ENCODE measurements at places on chromosomes 16 and 17.
A peak's percentile ranks its signal among the peaks of the same experiment; 100 is the strongest.

- DNase-seq, result no peak
Observed at GRCh38 chr17:75370286-75370915, 35.1 kb downstream of the GRB2 start.

- no peak for DNase-seq
Observed at GRCh38 chr17:73901661-73902415, 257.6 kb upstream of the SDK2 start.

DNA sequence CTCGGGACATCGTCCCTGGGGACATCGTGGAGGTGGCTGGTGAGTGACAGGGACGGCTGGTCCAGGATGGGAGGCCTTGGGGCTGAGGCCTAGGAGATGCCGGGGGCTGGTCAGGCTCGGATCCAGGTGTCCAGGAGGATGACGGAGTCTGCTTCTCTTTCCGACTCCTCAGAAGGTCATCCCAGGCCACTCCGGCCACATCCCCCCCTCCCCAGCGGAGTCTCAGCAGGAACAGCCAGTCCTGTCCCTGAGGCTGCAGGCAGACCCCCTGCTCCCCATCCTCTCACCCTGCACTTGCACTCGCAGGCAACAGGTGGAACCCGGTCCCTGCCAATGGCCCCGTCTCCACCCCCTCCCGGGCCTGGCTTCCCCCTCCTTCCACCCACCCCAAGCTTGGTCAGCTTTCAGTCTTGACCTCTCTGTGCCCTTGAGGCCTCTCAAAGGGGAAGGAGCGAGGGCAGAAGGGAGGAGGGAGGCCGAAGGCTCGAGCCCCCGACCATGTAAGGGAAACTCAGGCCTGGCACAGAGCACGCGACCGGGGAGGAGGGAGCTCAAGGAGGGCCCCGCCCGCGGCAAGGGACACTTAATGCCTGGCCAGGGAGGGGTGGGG, 4.4 kb downstream of the ATP2A1 start:
- DNase-seq, result no peak

GRCh38 chr17:80949451-80950421, 41.9 kb upstream of the CHMP6 start:
- no peak for DNase-seq

DNA sequence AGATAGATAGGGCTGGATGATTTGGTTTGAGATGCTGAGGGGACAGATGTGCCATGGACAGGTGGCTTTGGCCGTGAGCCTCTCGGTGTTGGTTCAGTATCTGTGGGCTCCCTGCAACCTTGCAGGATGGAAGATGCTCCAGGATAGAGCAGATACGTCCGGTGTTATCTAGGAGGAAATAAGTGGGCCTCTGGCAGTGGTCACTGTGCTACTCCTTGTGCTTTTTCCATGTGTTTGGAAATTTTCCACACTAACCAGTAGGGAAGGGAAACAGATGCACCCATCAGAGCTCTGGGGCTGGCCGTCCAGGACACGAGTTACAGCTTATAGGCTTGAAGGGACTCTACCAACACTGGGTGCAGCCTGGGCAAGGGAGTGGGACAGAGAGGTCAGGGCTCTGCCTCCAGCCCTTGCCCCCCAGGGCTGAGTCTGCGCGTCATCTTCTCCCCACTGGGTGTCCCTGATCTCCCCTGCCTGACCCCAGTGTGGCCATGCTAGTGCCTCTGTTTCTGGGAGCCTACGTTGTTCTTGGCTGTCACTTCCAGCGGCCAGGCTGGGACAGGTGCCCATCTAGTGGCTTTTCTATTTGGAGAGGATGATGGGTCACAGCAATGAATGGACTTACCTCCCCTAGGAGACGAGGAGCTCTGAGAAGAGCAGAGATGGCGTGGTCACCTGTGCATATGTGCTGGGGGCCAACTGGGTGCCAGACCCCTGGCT, 166.9 kb downstream of the SEC14L1 start:
- no peak for DNase-seq

DNA sequence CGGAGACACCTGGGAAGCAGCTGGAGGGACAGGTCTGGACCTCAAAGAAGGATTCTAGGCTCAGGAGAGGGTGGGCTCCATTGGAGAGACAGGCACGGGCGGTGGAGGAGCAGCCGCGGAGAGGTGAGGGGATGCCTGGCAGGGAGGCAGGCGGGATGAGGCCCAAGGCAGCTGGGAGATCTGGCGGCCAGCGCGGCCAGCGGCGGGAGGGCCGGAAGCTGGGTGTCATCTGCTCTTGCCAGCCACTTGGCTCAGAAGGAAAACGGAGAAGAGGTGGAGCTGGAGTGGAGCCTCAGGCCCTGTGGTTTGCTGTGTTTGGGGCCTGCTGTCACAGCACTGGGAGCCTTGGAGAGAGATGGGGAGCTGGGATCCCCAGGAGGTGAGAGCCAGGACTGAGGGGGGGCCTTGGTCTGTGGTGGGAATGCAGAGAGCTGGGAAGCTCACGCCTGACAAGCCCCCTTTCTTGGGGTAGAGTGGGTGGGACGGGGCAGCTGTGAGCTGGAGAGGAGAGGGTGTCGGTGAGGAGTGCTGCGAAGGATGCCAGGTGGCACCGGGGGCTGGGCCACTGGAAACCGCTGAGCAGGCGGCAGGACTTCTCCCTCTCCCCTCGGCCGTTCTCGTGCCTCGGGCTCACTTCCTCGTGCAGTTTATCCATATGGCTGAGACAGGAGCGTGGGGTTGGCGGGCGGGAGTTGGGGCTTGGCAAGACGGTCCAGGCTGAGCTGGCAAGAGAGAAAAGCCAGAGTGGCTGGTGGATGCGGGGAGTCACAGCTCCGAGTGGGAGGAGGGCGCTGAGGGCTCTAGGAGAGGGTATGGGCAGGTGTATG, 8.0 kb downstream of the TBC1D24 start:
- DNase-seq, result peak; percentile 48

- DNase-seq, result peak; percentile 29
Observed at GRCh38 chr16:51508490-51509212, 357.6 kb upstream of the SALL1 start.

DNA sequence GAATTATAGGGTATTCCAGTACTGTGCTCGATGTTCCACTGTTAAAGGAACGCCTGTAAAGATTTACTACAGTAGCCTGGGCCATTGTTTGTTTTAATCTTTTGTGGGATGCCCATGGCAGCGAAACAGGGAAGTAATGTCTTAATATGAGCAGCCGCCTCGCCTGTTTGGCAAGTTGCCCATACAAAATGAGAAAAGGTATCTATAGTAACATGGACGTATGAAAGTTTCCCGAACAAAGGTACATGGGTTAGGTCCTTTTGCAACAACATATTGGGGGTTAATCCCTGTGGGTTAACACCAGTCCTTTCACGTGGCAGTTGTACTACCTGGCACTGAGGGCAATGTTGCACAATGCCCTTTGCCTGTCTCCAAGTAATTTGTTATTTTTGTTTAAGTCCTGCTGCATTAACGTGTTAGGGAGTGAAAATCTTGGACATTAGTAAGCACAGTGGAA, 21.1 kb upstream of the TMC5 start:
- DNase-seq, result no peak

DNA sequence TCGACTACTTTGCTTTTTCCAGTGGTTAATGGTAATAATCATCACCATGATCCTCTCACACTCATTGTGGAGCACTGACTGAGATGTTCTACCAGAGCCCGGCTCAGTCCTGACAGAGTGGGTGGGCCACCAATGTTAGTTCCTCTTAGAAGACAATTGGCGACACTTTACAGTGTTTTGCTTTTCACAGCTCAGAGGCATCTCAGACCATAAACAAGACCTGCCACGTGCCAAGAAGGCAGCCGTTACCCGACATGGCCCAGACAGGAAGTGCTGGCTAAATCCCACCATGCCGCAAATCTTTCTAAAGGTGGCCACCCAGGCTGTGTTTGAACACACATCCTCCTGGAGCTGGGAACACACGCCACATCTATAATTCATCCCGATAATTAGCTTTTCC, 103.7 kb downstream of the XYLT1 start:
- no peak for DNase-seq

DNA sequence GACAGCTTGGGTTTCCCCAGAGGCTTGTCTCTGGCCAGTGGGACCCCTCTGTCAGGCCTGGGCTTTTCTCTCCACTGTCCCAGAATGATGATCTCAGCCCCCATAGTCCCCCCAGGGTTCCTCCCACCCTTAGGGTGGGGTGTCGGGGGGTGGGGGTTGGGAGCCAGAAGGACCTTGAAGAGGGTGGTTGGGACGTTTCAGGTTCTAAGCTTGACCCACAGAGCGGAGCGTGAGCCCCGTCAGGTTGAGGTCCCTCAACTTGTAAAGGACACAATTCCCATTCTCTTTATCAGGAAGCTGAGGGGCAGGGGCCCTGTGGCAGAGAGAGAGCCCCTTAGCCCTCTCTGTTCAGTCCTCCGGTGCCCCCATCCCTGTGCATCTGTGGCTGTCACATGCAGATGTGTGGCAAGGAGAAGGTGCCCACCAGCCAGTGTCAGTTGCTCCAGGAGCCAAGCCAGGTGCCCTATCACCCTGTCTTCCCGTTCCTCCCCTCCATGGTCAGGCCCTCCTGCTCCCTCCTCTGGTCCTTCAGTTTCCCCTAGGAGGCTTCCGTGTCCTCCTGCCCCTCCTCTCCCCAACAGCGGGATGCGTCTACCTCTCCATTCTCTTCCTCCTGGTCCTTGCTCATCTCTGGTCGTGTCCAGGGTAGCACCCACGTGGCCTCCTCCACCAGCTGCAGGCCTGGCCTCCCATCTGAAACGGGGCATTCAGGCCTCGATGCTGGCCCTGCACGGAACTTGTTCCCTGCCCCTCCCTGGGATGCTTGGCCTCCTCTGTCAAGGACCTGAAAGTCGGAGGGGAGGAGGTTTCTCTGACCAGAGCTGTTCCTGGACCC, 1.5 kb upstream of the NTN3 start:
- no peak for DNase-seq

DNA sequence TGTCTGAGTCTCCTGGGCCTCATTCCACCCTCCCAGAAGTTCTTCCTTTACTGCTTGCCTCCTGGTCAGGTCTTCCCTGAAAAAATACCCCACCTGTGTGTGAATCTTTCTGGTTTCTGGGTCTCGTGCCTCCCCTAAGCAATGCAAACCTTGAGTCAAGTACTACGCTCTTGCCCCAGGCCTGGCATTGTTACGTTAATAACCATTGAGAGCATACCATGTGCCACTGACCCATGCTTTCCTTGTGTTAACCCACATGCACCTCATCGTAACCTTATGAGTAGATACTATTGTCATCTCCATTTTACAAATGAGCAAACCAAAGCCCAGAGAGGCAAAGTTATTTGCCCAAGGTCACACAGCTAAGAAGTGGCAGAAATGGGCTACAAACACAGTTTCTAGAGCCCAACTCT, 25.4 kb upstream of the TOB1 start:
- DNase-seq, result no peak

GRCh38 chr16:4240624-4241023, 1.3 kb downstream of the SRL start:
- DNase-seq, result no peak

DNA sequence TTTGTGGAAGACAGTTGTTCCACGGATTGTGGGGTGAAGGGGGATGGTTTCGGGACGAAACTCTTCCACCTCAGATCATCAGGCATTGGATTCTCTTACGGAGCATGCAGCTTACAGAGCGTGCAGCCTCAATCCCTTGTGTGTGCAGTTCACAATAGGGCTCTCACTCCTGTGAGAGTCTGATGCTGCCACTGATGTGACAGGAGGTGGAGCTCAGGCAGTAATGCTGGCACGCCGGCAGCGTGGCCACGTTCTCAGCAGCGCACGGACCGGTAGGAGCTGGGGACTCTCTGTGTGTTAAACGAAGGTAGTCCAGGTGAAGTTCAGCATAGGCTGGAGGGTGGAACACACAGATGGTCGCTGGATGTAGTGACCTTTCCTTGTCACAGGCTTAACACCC, 37.8 kb downstream of the SEC14L1 start:
- DNase-seq, result no peak

DNA sequence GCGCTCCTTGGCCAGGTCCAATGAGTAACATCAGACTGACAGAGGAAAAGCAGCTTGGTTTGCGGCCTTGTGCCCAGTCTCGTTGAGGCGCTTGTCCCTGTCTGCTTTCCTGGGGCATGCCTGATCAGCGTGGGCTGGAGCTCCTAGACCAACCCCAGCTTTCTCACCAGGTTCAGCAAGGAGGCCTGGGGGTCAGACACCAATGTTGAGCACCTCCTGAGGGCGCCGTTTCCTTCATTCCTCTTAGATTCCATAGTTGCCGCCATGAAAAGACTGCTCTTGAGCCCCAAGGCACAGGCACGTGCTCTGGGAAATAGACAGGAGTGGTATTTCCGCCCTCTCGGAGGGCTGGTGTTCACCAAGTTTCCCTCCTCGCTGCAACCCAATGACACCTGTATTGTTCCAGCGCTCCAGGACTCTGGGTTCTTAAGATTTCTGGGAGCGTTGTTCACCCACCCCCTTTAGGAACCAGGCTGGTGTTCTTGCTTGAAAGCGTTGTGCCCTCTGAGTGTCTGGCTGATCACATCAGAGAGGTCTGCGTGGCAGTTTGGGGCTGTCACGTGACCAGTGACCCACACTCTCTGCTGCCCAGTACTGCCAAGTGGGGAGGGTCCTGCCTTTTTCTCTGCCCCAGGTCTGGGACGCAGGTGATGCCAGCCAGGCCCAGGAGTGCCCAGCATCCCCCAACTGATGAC, 18.0 kb downstream of the KCTD2 start:
- DNase-seq, result no peak

DNA sequence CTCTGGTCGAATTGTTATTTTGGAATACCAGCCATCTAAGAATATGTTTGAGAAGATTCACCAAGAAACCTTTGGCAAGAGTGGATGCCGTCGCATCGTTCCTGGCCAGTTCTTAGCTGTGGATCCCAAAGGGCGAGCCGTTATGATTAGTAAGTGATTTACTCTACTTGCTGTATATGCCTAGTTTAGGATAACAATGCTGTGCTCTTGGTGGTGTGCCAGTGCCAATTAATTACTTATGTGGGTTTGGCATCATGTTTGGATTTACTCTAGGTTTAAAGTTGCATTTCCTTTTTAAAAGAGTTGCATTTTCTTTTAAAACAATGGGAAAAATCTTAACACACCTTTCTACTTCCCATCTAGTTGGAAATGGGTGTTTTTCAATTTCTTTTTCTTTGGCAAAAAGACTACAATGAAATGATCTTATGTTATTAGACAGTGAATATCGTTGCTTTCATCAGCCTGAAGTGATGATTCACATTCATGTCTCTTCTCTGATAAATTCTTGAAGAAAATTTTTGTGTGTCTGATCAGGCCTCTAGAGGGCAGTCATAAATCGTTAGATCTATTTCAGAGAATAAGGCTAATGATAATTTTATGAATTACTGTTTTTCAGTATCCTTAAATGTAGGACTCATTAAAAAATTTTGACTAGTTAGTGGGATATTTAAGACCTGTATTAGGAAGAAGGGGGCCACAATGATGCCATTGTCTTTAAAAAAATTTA, 5.6 kb downstream of the SF3B3 start:
- DNase-seq, result peak; percentile 46

All from AG09319 (cell line).